Bladder microvascular endothelial cell (primary cell): ENCODE measurements at places on chromosomes 7 and 10. TPM values are rescaled to one million over a fixed set of nuclear protein-coding genes. Genes with fewer than 3 reads are reported as not detected.

The CFAP69 gene
- total RNA-seq = 1.3 and 2.4 TPM in 2 replicates

The INHBA gene
- 2.6 and 7.0 TPM in 2 replicates for total RNA-seq

The SUGCT gene
- total RNA-seq = 1.1 and 1.4 TPM in 2 replicates

The PRSS2 gene
- not detected in 2 replicates for total RNA-seq

The FAM53B gene
- 16.5 and 24.1 TPM in 2 replicates for total RNA-seq

The RPP38 gene
- total RNA-seq = 6.2 and 8.1 TPM in 2 replicates

The ZNF485 gene
- 0.49 and 1.4 TPM in 2 replicates for total RNA-seq

The MKLN1 gene
- total RNA-seq = 11.3 and 48.3 TPM in 2 replicates

The RARRES2 gene
- 0.19 TPM in 1 of 2 replicates, not detected in the other for total RNA-seq

The CNNM2 gene
- 1.9 and 6.0 TPM in 2 replicates for total RNA-seq

The ANKRD61 gene
- 0.06 TPM in 1 of 2 replicates, not detected in the other for total RNA-seq

The CNTNAP2 gene
- 0.97 and 1.3 TPM in 2 replicates for total RNA-seq

The STEAP1B gene
- 11.4 and 25.3 TPM in 2 replicates for total RNA-seq

The NUTM2D gene
- 0.97 and 1.6 TPM in 2 replicates for total RNA-seq
